Left hindlimb (tissue), 1 donor: ENCODE measurements at places on chromosomes 4 and X.

- DNase-seq, result no peak
Observed at GRCh38 chrX:136829413-136829812, 48.7 kb upstream of the ARHGEF6 start.

DNA sequence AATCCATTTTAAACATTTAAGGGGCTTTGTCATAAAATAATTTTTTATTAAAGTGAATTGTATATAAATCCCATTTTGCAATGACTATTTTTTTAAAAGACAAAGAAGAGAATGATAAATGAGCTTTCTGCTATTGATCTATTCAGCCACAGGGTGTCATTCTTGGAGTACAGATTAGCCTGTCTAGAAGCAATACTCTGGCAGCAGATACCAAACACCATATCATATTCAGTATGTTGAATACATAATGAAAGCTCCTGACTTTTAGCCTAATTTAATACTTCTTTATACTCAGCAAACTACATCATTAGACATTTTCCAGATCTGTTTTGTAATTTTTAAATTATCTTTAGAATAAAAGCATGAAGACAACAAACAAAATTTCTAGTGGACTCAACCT lies 496.3 kb downstream of the PDGFC start:
- DNase-seq, result no peak

- no peak for DNase-seq
Observed at GRCh38 chr4:62407534-62407933, 1207.4 kb downstream of the ADGRL3 start.

DNA sequence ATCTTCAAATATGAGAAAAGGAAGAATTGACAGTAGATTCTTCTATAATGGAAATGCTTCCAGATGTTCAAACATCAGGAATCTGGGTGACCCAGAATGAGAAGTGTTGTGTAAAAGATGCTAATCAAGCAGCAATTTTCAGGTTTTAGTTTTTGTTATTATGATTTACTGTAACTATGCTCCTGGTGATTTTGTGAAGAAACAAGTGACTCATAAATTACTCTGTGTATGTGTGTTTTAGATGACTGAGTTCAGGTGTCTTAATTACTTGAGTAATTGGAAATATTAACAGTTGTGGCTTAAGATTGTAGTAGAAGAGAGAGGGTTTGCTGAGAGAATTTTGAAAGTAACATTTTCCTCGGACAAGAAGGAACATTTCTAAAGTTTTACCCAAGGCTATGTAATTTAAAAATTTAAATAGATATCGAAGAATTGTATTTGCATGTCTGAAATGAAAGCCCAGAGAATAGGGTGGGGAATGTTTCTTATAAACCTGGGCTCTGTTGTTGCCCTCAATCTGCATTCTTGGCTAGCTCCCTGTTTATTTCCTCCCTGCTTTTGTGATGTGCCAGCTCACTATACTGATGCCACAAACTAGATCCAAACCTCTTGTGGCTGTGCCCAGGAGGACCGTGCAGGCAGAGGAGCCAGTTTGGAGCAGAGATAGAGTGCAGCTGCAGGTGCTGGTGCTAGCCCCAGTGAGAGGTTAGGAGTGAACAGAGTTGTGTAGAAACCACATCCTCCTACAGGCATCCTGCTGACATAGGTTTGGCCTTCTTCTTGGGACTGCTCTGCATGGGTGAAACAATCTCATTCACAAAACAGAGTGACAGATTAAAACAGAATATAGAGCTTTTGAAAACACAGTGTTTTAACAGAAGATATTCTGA lies 25.4 kb upstream of the TNIP3 start:
- DNase-seq, result no peak

DNA sequence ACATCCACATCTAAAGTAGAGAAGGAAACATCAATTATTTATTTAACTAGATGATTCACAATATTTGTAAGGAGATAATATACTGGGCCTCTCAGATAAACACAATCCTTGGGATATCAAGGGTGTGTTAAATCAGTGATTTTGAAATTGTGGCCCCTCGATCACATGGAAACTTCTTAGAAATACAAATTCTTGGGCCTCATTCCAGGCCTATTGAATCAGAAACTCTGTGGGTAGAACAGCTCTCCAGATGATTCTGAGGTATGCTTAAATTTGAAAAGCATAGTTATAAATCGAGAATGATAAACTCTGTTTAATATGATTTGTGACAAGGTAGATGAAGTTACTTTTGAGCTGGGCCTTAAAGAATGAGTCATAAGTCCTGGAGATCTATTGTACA lies 64.3 kb upstream of the GPR174 start:
- no peak for DNase-seq

DNA sequence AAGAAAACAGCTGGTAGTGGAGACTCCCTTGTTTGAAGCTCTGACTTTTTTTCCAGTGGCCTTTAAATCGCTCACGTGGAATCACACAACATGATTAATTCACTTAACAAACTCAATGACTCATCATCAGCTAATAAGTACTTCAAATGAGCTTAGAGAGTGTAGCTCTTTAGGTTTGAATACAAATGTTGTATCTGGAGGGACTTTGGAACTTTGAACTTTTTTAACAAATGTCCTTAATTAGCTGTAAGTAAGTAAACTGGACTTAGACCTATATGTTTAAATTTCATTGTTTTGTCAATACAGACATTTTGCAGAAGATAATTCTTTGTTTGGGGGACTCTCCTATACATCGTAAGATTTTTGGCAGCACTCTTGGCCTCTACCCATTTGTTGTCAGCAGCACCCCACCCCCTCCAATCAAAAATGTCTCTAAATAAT lies 581.1 kb downstream of the SPRY1 start:
- DNase-seq, result no peak

DNA sequence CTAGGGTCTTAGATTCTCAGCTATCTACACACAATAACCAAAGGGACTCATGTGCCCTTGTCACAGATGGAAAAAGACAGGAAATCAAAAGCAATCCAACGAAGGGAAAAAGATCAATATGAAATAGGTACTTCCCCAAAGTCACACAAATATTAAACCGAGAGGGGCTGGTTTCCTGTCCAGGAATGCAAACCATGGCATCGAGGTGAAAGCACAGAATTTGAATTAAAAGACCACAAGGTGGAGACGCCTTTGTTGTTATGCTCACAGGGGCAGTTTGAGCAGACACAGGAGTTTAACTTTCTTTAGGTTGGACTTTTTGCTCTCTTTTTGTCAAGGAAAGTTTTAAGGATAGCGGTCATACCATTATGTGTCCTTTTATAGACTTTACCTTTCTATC lies 14.3 kb downstream of the H2BW1 start:
- no peak for DNase-seq
